ENCODE measurements at places on chromosomes 12 and 14.
A peak's percentile ranks its signal among the peaks of the same experiment; 100 is the strongest.

GRCh38 chr14:24409192-24409591 lies 10.4 kb downstream of the NYNRIN start:
- no peak for DNase-seq
- no peak overlapping the region for H3K4me3 ChIP-seq
- H3K4me1 ChIP-seq, result no peaks in the 10 kb centered on the region
- H3K27ac ChIP-seq, result no peak overlapping the region
- no peaks in the 10 kb centered on the region for H3K36me3 ChIP-seq
- H3K27me3 ChIP-seq, result no peaks in the 10 kb centered on the region

GRCh38 chr12:118982984-118983761 lies 1.8 kb downstream of the SRRM4 start:
- H3K27me3 ChIP-seq, result no peaks in the 10 kb centered on the region
- no peaks in the 10 kb centered on the region for H3K4me1 ChIP-seq
- no peak overlapping the region for H3K4me3 ChIP-seq
- no peak for DNase-seq
- no peaks in the 10 kb centered on the region for H3K36me3 ChIP-seq

- no peak overlapping the region for H3K4me3 ChIP-seq
- DNase-seq, result no peak
- no peaks in the 10 kb centered on the region for H3K36me3 ChIP-seq
Measured at GRCh38 chr12:120066341-120066740, 50.2 kb downstream of the RAB35 start.

- peaks cover 4% of the 10 kb centered on the region for H3K4me1 ChIP-seq
- no peaks in the 10 kb centered on the region for H3K36me3 ChIP-seq
- no peak for DNase-seq
- H3K27ac ChIP-seq, result peak overlapping the region; percentile 68
- no peaks in the 10 kb centered on the region for H3K27me3 ChIP-seq
Measured at GRCh38 chr12:47894652-47895051, 10.1 kb downstream of the VDR start.

DNA sequence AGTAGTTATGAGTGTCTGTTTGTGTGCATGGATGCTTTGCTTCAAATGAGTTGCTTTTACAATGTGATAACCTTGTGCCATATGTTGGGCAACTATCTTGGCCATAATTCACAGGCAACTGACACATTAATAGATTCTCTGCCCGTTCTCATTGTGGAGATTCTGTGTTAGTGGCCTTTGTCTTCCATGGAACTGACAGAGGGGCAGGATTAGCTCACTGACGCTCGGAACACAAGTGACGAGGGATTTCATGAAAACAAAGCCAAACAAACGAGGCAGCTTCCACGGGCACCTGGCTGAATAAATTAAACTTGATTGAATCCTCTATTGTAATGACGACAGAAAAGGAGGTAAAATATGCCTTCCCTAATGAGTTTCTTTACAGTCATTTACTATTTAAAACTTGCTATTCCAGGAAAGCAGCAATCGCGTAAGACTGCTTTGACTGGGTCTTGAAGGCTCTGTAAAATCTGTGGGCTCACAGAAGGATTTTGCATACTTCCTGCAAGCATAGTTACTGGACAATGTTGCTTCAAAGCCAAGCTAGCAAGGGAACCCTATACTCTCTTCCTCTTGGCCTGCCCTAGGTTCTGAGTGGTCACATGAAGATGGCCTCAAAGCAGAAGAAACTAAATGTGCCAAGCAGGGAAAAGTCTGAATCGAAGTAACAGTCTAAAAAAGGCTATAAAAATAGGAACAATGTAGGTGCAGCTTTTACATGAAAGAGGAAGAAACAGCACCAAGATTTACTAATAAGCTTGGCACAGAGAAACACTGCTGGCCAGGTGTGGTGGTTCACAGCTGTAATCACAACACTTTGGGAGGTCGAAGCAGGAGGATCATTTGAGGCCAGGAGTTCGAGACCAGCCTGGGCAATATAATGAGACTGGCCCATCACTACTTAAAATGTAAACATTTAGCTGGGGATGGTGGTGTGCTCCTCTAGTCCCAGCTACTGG lies 28.1 kb upstream of the SINHCAF start:
- H3K27ac ChIP-seq, result no peak overlapping the region
- H3K4me3 ChIP-seq, result no peak overlapping the region
- no peak for DNase-seq
- no peaks in the 10 kb centered on the region for H3K36me3 ChIP-seq
- no peaks in the 10 kb centered on the region for H3K27me3 ChIP-seq

GRCh38 chr14:103360548-103360947 lies 24.7 kb upstream of the MARK3 start:
- DNase-seq, result no peak
- H3K27ac ChIP-seq, result no peak overlapping the region
- H3K4me3 ChIP-seq, result no peak overlapping the region
- H3K4me1 ChIP-seq, result no peaks in the 10 kb centered on the region
- no peaks in the 10 kb centered on the region for H3K27me3 ChIP-seq

- no peaks in the 10 kb centered on the region for H3K27me3 ChIP-seq
- H3K36me3 ChIP-seq, result no peaks in the 10 kb centered on the region
- no peak overlapping the region for H3K27ac ChIP-seq
- DNase-seq, result no peak
- no peak overlapping the region for H3K4me3 ChIP-seq
- H3K4me1 ChIP-seq, result no peaks in the 10 kb centered on the region
Measured at GRCh38 chr14:21194597-21194996, 38.7 kb upstream of the OR5AU1 start.

DNA sequence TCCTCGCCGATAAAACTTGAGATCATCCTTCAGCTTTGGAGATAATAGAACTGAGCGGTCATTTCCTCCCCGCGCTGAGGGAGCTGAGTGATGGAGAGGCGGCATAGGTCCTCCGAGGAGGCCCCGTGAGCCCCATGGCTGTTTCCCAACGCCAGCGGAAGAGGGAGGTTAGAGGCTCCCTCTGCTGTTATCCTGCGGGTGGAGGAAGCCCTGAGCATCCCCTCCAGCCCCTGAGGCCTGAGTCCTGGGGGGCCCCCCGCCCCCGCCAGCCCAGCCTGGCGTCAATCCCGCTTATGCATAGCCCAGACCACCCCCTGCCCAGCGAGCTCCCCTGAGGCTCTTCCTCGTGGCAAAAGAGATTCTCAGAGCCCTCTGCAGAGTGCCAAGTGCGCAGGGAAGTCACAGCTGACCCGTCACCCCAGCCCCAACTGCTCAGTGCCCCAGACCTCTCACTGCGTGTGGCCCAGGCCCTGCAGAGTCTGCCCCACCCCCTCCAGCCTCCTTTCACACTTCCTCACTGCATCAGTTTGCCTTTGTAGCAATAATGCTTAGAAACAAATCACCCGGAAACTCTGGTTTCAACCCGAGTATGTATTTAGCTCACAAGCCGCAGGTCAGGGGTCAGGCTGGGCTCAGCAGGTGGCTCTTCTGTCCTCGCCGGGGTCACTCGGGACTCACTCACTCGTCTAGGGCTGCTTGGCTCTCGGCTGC lies 44.7 kb upstream of the GALNT9 start:
- peaks cover 84% of the 10 kb centered on the region for H3K27me3 ChIP-seq
- no peaks in the 10 kb centered on the region for H3K36me3 ChIP-seq
- DNase-seq, result no peak
- no peak overlapping the region for H3K4me3 ChIP-seq
- no peak overlapping the region for H3K27ac ChIP-seq

DNA sequence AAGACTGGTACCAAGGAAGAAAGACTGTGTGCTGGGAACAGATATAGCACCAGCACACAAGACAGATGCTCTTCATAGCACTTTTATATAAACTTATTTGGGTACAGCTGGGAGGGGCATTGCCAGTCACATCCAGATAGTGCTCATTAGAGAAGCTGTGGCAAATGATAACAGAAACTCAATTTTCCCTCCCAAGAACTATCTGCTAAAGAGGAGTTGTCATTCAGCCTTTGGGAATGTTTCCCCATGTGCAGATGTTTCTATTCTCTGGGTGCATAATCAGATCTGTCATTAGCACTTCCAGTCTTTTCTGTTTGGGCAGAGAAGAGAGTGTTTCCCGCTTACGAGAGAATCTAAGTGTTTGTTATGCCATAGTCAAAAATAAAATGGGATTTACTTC lies 714.9 kb upstream of the MDGA2 start:
- H3K4me3 ChIP-seq, result no peak overlapping the region
- no peaks in the 10 kb centered on the region for H3K36me3 ChIP-seq
- no peaks in the 10 kb centered on the region for H3K27me3 ChIP-seq
- no peaks in the 10 kb centered on the region for H3K4me1 ChIP-seq

Measured in breast epithelium (tissue), 4 donors.